Astrocyte (in vitro differentiated cells and primary cell): ENCODE measurements at places on chromosomes 7 and 10.

DNA sequence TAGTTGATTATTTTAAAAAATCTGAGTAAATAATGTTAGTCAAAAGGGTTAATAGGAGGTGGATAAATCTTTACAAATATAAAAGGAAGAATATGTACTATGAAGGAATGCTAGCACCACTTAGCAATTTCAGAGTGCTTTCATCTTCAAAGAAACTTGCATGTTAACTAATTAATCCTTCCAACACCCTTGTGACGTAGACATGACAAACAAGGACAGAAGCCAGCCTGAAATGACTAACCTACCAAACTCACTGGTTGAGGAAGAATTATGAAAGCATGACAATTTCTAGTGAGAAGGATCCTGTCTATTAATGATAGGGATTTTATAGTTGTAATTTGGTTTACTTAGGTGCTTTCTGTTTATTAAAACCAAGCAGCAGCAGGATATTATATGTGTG lies 468.0 kb upstream of the FZD8 start:
- DNase-seq: no peak

- no peak for DNase-seq
Measured at GRCh38 chr7:25615003-25615402, 386.7 kb upstream of the NPVF start.

- peak; percentile 30 for DNase-seq
Measured at GRCh38 chr7:12570534-12571461, at the start of gene SCIN. SCIN (plus strand) TSS chr7:12570720; CDS start chr7:12570787, 67 bp downstream.

GRCh38 chr7:107162475-107162874 lies 6.3 kb upstream of the HBP1 start:
- no peak for DNase-seq

DNA sequence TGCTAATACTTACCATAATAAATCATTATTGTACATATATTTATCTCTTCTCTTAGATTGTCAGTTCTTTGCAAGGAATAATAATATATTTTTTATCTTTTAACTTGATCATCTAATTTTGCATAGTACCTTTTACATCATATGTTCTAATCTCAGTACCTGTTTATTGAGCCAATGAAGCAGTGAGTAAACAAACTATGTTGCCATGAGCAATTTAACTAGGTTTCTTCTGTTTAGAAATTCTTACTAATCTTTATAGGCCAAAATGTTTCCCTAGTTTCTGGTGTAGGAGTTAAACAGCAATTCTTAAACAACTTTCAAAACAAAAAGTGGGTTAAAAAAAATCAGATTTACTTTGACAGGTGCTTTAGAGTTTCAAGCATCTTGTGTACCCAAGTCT lies 61.3 kb downstream of the PHYHIPL start:
- DNase-seq: no peak

DNA sequence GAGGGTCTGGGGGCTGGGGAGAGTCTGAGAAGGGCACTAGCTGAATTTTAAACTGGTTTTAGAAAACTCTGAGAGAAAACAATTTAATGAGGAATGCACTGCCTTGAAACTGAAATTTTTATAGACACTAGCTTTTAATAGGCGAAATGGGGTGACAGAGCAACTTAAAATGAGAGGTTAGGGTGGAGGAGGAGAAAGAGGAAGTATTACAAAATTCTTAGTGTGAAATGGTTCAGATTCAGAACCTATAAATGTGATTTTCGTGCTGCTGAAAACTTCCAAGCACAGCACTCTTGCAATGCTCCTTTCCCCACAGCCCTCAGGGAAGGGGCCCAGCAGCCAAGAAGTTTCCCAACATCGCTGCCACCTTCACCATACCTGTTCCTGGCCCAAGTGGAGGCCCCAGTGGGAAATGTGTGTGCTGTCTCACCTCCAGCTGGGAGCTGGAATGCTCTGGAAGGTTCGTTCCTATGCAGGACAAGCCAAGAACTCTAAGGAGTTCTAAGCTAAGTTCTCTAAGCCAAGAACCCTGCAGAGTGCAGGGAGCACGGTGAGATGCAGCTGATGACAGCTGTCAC lies 60.0 kb downstream of the ATXN7L1 start:
- no peak for DNase-seq

DNA sequence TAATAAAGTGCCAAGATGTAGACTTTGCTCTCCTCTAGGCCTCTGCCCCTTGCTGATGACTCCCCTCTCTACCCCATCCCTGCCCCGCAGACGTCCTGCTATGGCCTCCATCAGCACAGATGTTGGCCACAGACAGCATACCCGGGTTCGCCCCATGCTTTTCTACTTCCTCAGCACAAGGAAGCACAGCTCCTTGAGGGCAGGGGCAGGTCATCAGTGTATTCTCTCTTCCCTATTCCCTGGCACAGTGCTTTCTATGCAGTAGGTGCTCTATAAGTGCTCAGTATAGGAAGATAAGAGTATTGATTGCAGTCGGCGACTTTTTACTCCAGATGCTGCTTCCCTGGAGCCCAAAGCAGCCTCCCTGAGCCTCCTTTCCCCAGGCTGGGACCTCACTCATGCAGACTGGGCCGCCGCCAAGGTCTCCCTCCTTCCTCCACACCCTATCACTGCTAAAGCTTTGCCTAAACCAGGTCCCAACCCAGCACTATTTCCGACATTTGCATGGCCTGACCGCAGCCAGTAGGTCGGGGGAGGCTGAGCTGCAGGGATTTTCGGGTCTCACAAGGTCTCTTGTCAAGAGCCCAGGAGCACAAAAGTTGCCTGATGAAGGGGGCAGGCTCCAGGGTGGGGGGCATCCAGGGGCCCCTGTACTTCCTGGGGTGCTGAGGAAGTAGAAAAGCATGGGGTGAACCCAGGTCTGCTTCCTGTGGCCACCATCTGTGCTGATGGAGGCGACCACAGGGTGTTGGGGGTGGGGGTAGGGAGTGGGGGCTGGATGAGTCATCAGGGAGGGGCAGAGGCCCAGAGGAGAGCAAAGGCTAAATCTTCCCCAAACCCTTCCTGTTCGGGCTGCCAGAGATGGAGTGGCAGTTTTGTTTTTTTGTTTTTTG lies 8.0 kb downstream of the CALHM3 start:
- no peak for DNase-seq

- DNase-seq: peak; percentile 13
Measured at GRCh38 chr10:122407375-122408125, 33.0 kb downstream of the PLEKHA1 start.

DNA sequence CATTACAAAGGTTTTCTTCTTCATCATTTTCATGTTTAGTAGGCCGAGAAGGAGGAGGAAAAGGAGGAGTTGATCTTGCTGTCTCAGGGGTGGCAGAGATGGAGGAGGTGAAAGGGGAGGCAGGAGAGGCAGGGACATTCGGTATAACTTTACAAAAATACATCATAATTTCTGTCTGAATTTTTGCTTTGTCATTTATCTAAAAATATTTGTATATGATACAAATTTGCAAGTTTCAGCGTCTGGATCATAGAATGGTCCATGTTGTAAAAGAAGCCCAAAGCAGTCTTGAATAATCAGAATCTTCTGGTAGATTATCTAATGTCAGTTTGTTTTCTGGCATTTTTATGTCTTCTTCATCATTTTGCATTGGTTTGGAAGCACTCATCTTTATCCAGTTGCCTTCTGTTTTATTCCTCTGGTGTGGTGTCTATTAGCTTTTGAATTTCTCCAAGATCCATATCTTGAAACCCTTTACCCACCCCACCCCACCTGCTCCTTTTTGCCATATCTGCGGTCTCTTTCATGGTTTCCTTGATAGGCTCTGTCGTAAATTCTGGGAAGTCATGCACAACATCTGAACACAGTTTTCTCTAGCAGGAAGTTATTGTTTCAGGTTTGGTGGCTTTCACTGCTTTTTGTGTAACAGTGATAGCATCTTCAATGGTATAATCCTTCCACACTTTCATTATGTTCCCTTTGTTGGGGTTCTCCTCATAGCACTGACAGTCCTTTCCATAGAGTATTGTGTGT lies 95.0 kb downstream of the ST7 start:
- DNase-seq: no peak

DNA sequence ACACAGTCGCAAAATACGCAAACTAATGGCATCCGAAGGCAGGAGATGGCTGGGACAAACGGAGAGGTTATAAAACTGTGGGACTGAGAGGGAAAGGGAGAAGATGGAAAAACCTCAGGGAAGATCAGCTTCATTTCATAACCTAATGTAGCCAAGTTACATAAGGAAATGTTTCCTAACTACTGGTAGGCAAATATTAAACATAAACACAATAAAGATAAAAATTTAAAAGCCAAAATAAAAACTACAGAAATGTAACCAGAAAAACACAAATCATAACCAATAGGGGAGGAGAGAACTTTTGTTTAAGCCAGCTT lies 13.1 kb upstream of the MNX1 start:
- no peak for DNase-seq

GRCh38 chr10:94083662-94084265 lies 90.0 kb downstream of the PLCE1 start:
- no peak for DNase-seq

DNA sequence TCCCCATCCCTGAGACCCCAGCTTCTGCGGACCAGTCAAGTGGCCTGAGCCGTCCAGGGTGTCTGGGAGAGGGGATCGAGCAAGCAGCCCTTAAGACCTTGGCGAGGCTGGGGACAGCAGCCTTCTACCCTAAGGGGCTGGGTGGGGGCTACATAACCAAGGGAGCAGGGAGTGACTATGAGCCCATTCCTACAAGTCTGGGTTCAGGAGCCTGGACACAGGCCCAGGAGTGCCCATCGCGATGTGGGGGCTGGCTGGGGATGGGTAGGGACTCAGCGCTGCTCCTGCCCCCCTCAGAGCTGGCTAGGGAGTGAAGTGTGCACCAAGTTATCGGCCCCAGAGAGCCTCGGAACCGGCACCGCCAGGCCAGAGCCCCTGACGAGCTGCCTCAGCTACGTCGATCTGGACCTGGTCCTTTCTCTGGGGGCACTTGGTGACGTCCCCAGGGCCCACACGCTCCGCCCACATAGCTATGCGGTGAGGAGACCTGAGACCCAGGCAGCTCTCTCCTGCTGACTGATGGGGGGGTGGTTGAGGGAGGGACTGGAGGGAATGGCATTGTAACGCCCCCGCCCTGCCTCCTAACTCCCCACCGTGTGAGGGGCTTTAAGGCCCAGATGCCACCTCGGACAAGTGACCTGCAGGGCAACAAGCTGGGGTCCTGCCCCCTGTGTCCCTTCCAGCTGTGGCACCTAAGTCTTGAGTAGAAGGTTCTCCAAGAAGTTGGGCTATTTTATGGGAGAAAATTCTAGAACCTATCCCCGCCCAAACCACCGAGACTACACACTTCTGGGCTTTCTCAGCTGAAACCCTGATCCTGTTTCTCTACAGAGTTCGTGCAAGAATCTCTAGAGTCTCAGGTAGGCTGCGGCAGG lies 2.5 kb downstream of the SAP25 start:
- no peak for DNase-seq

- no peak for DNase-seq
Measured at GRCh38 chr10:71748671-71749191, 24.6 kb downstream of the VSIR start.

DNA sequence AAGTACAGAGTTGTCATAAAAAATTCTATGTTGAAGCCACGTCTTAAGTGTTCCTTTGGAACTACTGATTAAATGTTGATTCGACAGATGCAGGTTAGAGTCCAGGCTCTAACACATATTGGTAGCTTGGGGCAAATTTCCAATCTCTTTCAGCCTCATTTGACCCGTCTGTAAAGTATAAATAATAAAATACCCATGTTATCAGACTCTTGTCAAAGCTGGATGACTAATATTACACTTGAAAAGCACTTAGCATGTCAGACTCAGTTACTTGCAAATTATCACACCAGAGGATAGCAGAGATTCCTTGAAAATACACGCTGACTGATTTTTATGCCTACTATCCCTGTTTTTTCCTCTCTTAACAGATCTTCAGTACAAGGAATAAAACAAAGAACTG lies 18.1 kb upstream of the MACC1 start:
- peak; percentile 62 for DNase-seq

- DNase-seq: no peak
Measured at GRCh38 chr10:132696204-132696603, 89.7 kb downstream of the NKX6-2 start.

- peak; percentile 95 for DNase-seq
Measured at GRCh38 chr10:132575320-132576201, 38.0 kb downstream of the INPP5A start.

DNA sequence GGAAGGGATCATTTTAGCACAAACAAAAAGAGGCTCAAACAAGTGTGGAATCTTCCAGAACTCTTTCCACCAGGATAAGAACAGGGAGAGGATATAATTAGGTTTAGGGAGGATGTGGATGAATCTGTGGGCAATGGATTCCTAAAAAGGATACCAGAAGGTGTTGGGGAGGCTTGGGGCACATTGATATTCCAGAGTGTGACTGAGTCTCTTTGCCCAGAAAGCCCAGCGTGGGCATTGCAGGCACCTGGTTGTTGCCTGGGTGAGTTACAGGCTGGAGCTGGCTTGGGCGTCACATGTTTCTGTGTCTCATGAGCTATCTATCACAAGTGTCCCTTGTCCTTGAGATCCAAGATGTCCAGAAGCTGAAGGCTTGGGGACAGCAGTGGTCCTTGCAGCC lies 3.3 kb downstream of the COL26A1 start:
- no peak for DNase-seq

DNA sequence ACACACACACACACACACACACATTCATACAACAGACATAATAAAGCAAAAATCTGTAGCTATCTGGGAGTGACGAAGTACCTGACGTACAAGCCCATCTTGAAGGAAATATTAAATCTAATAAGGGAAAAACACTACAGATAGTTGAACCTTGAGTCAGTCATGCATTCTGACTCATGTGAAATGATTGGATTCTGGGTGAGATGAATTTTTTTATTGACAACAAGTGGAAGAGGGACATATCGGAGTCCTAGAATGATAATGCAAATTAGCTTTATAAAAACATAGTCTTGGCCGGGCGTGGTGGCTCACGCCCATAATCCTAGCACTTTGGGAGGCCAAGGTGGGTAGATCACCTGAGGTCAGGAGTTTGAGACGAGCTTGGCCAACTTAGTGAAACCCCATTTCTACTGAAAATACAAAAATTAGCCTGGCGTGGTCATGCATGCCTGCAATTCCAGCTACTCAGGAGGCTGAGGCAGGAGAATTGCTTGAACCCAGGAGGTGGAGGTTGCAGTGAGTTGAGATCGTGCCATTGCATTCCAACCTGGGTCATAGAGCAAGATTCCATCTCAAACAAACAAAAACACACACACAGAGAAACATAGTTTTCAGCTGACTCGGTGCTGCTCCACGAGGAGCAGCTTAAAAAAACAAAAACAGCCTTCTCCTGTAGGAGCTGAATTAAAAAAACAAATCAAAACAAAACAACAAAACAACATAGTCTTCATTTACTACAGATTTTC lies 154.4 kb upstream of the MKLN1 start:
- peak; percentile 39 for DNase-seq
